ENCODE measurements at places on chromosomes 6 and 20.

- H3K4me1 ChIP-seq, result peaks cover 54% of the 10 kb centered on the region
- peak overlapping the region; percentile 63 for H3K27ac ChIP-seq
- peak; percentile 62 for DNase-seq
- peak overlapping the region; percentile 95 for H3K4me3 ChIP-seq
These were observed 307 bp downstream of the RANBP9 start for GRCh38 chr6:13711324-13711732.

DNA sequence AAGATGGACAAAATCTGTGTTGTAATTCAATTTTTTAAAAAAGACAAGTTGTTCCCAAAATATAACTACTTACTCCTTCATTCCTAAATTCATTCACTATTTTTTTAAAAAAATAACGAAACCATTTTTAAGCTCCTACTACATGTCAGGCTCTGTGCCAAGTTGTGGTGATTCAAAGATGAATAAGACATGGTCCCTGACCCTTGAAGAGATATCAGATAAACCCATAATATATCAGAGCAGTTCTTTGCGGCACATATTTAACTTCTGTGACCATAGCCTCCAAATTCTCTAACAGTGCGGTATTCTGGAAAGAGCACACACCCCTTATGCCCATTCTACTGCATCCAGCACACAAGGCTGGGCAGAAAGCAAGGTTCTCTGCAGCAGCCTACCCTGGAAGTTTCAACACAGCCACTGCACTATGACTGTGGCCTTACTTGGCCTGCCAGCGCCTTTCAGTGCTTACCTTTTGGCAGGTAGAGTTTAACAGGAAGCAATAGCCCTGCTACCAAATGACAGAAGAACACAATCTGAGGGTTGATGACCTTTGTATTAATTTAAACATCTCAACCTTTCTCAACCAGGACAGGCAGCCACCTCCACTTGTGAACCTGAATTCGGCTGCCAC is 406.5 kb downstream of the BTBD9 start:
- H3K4me3 ChIP-seq, result no peak overlapping the region
- H3K4me1 ChIP-seq, result no peaks in the 10 kb centered on the region
- no peak for DNase-seq

DNA sequence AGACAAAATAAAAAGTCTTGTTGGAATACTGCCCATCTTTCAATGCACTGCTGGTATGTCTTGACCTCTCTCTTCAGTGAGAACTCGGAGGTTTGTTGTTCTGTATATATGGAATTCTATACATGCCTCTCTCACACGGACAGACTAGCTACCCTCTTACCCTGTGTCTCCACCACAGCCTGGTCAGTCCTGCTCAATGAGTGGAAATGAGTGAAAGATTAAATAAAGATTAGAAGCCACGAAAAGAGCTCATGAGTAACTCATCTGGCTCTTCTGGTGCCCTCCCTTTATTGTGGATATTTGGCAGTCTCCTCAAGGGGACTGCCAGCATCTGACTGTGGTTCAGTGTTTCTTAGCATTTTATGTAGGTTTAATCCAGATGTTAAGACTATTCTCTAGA is 262.8 kb upstream of the MAP3K7 start:
- no peaks in the 10 kb centered on the region for H3K27me3 ChIP-seq
- H3K4me3 ChIP-seq, result no peak overlapping the region
- no peaks in the 10 kb centered on the region for H3K4me1 ChIP-seq
- H3K36me3 ChIP-seq, result no peaks in the 10 kb centered on the region
- H3K27ac ChIP-seq, result no peak overlapping the region

- no peaks in the 10 kb centered on the region for H3K27me3 ChIP-seq
- H3K4me3 ChIP-seq, result no peak overlapping the region
- no peak for DNase-seq
- H3K36me3 ChIP-seq, result peaks cover 46% of the 10 kb centered on the region
These were observed 54.8 kb upstream of the FAM83C start for GRCh38 chr20:35347011-35347410.
